NCI-H2171 (cell line): ENCODE measurements at places on chromosomes 5 and 9.

- DNase-seq, result no peak
These were observed 112.4 kb downstream of the ASTN2 start for GRCh38 chr9:117302487-117302886.

DNA sequence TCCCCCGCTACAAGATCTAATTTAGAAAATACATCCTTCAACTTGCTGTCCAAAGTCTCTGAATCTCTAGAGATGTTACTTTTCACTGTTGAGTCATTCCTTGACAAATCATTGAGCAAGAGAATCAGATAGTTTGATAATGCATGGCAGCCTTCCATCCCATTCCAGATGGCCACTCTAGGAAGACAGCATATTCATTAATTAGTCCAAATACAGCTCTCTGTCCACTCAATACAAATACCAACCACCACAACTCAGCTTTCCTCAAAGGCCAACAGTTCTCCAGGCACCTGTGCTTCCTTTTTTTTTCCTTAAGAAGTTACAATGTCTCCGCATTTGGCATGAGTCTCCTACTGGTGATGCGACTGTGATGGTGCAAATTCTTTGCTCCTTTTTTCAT lies 72.3 kb downstream of the DROSHA start:
- DNase-seq, result no peak

- DNase-seq, result no peak
These were observed 941.0 kb downstream of the DNAH5 start for GRCh38 chr5:13003457-13003856.

DNA sequence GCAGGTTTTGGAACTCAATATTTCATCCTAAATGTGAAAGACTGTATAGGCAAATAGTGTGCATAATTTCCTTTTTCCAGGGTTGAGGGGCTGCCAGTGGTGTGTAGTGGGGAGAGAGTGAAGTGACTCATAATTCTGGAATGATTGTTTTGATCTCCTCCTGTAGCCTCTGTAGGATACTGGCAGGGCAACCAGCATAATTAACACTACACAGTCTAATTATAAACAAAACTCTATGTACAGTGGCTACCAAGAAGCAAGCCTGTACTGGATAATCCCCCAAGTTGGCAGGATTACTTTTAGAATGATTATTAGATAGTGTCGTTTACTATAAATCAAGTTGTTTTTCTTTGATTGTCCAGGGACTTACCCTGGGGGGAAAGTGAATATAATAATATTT lies 32.2 kb downstream of the LNPEP start:
- DNase-seq, result no peak

DNA sequence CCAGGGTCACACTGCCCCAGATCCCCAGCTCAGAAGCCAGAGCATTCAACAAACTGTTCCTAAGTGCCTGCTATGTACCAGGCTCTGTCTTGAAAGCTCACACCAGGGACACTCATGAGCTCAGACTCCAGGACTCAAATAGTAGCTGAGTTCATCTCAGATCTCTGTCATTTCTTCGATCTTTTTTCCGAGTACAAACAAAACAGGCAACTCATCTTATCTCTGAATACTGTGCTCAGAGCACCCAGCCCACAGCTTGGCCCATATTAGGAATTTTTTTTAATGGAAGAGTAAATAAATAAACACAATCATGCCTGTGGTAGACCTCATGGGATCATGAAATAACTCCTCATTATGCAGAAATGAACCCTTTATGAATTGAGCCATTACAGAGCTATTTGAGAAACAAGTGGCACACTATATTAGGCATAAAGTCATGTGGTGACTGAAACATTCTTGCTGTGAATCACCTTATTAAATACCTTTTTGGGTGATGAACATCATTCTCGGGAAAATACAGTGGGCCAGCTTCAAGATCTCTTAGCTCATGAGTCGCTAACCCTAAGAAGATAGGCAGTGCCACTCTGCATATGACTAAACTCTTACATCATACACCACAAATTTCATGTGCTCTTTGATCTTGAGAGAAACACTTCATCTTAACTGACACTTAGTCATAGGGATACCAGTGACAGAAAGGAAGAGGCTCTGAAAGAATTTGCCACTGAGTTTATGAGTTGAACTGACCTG lies 9.9 kb downstream of the SH3RF2 start:
- DNase-seq, result no peak

DNA sequence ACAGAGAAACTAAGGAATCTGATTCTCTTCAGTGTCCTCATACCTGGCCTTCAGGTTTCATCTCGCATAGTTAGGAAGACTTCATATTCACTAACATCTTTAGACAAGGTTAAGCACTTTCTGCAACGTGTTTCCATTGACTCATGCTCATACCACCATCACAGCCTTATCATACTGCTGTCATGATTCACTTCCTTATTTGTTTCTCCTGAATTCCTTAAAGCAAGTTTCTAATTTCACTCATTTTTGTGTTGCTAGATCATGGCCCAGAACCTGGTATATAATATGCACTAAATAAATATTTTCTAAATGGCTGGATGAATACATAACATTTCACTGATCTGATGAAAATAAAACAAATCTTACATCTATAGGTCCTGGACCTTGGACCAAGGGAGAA lies 472.9 kb downstream of the PRELID2 start:
- DNase-seq, result no peak

- no peak for DNase-seq
These were observed 29.0 kb downstream of the ETF1 start for GRCh38 chr5:138514021-138514420.
